Stimulated activated CD8-positive, alpha-beta memory T cell treated with anti-CD3 and anti-CD28 coated beads, Interleukin-4, amount 100 ng/mL, for 4 hours (primary cell): ENCODE measurements at places on chromosomes 5 and 9.

GRCh38 chr5:56825222-56825824, 10.0 kb downstream of the MAP3K1 start:
- no peak for DNase-seq

- DNase-seq, result no peak
These were observed 320.1 kb downstream of the AGTPBP1 start for GRCh38 chr9:85421641-85422040.

DNA sequence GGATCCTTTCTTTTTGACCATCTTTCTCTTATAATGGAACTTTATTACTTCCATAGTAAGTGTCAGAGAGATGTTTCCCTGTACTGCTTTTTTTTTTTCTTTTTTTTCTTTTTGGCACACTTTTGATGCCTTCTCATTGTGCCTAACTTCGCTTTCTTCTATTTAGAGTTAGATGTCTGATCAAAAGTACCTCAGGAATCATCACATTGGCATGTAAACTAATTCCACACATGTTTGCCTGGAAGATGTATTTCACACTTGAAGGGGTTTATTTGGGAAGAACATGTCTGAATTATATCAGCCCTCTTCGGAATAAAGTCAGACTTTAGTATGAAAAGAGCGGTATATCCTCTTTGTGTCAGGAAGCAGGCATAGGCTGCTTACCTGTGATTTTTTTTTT, 35.1 kb downstream of the SMARCA2 start:
- DNase-seq, result no peak

GRCh38 chr5:124342986-124343385, 403.5 kb downstream of the ZNF608 start:
- DNase-seq, result no peak

DNA sequence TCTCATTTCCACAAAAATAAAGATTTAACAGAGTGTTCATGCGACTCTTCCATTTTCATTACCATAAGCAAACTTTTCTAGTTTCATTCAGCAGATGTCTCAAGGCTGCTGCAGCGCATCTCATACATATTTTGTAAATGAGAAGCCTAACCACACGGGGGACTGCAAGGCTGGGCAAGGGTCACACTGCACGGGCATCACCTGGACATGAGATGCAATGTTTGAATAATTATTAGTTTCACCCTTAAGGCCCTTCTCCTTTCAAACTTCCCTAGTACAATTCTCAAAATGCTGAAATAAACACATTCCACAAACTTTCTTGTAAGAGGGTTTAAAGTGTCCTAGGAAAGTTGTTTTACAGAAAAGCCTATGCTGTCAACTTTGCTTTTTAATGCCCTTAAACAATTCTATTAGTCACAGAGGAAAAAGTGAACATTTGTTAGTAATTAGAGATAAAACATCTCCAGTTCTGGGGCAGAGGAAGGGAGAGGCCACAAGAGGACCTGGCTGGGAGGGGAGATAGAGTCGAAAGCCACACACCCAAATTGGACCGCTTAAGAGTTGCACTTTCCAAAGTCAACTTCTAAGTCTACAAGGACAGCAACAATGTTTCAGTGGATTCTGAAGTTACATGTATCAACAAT, 1.3 kb downstream of the DENND1A start:
- DNase-seq, result no peak

GRCh38 chr5:761854-762710, 22.4 kb downstream of the ZDHHC11B start:
- DNase-seq, result no peak

- DNase-seq, result no peak
These were observed 56.2 kb downstream of the DENND4C start for GRCh38 chr9:19286634-19287188.

- no peak for DNase-seq
These were observed 102.3 kb downstream of the EPB41L4A start for GRCh38 chr5:112316731-112317130.

GRCh38 chr5:54177058-54177457, 133.3 kb downstream of the ARL15 start:
- DNase-seq, result no peak

GRCh38 chr9:33506626-33507370, 17.3 kb upstream of the ANKRD18B start:
- DNase-seq, result no peak

DNA sequence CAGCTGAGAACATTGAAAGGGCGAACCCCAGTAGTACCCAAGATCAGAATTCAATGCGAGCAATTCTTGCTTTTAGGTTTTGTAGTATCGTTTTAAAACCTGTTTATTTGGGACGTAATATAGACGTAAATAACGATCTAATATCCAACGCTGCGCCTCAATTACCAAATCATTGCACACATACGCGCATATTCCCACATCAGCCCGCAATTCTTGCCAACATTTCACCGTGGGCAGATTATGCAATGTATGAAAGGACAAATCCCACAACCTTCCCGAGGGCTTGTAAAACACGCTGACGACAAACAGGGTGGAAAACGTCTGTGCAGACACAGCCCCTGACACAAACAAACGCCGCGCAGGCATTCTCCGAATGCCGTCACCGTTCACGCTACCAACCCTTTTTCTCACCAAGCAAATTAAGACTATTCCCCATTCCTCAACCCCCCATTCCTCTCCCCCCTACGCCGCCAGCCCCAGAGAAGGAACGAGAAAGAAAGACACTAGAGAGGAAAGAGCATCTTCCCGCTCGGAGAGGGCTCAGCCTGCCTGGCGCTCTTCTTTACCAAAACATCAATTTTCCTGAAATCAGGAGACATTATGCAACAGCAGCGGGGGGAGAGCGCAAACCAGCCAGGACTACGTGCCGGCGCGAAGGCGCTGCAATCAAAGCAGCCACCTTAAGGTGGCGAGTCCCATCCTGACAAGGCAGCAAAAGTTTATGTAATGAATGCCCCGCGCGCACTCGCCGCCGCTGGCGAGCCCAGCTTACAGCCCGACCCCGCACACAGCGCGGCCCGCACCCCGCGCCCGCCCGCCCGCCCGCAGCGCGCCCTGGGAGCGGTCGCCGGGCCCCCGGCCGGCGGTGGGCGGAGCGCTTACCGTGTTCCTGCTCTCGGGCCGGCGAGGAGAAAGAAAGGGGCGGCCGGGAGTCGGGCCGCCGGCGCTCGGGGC, 597 bp downstream of the NFIL3 start:
- no peak for DNase-seq

GRCh38 chr5:72556351-72557166, 49.3 kb upstream of the ZNF366 start:
- no peak for DNase-seq

- no peak for DNase-seq
These were observed 241.9 kb downstream of the SAXO1 start for GRCh38 chr9:18791074-18791473.

GRCh38 chr5:35120715-35121114, 73.0 kb upstream of the AGXT2 start:
- DNase-seq, result no peak

- DNase-seq, result no peak
These were observed 71.6 kb upstream of the PCA3 start for GRCh38 chr9:76692458-76693129.

DNA sequence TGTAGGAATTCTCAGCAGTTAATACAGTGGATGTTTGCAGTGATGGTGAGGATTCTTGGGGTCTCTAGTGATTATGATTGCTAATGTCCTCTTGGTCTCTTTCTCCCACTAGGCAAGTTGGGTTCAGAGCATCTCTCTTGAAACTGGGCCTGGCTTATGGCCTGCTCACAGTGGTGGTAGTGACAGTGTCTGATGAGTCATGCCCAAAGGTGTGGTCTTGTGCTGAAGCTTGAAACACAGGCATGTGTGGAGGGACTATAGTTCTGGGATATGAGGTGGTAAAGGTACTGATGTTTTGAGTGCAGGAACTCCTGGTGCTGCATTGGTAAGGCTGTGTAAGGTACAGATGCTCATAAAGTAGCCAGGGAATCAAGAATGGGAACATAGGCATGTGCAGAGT, 231.1 kb downstream of the FAM170A start:
- no peak for DNase-seq

DNA sequence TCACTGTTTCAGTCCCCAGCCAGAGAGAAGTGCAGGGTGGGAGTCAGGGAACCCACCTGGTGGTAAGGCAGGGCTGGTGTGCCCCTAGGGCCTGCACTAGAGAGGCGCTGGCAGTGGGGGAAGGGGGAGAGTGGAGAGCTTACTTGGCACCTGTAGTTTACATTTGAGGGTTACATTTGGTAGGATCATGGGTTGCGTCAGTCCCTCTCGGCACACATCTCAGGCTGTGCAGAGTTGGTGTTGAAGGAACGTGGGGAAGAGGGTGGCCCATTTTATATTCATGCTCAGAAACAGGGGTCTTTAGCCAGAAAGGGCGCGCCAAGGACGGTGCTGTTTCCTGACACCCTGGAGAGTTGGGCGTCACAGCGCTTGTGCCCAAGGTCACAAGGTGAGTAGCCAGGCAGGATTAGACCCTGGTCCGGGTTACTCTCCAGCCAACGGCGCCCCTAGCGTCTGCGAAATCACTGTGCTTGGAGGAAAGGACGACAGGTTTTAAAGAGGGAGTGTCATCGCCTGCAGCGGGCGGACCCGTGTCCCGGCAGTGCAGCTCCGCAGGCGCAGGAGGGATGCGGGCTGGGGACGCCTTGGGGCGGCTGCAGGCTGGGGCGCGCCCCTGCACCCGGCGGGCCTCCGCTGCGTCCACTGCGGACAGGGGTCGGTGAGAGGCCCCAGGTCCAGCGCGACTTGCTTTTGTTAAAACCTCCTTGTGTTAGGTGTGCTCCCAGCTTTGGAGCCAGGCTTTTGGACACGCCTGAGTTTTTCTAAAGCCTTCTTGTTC, 272.6 kb downstream of the FANCC start:
- no peak for DNase-seq

DNA sequence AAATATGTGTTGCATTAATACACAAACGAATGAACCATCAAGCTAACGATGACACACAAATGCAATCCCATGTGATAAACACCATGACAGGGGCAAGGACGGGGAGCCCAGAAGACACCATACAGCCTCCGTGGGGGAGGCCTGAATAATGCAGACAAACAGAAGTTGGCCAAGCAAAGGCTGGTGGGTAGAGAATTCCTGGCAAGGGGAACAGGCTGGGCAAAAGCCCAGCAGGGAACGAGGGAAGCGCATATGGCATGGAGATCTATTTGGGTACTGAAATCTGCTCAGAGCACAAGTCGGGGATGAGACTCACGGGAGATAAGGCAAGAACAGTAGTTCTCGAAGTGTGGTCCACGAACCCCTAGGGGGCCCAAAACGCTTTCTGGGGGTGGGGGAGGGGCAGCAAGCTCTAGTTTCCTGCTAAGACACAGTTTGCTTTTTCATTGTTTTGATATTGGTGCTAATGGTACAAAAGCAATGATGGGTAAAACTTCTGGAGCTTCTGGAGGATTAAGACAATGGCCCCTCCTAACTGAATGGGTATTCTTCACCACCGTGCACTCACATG, 42.9 kb upstream of the FBXW11 start:
- no peak for DNase-seq

DNA sequence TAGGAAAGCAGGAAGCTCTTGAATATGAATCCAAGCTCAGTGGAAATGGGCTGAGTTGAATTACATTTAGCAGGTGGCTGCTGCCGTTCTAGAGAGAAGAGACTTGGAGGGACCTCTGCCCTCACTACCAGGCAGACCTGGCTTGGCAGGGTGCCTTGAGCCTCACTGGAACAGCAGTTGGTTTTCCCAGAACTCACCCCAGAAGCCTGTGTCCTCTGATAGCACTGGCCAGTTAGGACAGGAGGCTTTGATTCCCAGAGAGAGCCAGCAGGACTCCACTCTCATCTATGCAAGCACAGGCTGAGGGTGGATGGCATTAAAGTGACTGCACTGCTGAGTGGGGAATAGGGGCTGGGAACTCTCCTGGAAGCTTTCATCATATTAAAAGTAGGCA, 54.8 kb downstream of the PWWP2A start:
- no peak for DNase-seq

DNA sequence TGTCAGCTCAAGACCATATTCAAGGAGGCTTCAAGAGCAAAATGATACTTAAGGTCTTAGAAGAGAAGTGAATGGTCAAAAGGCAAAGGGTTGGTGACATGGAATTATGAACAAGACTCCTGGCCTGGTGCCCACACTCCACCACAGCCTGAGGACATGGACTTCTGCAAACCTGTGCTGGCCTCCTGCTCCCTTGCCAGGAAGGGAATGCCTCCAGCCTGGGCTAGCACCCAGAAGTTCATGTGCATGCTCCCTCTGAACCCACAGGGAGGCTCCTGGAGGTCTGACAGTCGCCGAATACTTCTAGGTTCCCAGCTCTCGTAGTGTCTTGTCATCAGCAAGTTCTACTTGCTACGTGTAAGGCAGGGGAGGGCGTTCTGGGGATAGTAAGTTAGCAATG, 156.7 kb downstream of the FSTL4 start:
- no peak for DNase-seq

GRCh38 chr9:14089051-14089803, 224.7 kb downstream of the NFIB start:
- DNase-seq, result no peak

- DNase-seq, result no peak
These were observed 1.0 kb upstream of the ACSL6 start for GRCh38 chr5:132012371-132013005.

DNA sequence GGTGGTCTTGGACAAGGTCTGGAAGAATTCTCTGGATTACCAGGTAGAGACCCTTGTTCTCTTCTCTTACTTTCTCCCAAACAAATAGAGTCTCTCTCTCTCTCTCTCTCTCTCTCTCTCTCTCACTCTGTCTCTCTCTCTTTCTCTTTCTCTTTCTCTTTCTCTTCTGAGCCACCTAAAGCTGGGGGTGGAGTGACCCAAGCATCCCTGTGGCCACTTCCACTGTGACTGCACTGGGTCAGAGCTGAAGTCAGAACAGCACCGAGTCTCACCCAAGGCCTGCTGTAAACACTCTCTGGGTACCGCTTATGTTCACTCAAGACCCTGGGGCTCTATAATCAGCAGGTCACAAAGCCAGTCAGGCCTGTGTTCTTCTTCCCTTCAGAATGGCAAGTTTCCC, 513.7 kb downstream of the EBF1 start:
- DNase-seq, result no peak

- DNase-seq, result no peak
These were observed 32.7 kb downstream of the ATG10 start for GRCh38 chr5:82004511-82004910.

DNA sequence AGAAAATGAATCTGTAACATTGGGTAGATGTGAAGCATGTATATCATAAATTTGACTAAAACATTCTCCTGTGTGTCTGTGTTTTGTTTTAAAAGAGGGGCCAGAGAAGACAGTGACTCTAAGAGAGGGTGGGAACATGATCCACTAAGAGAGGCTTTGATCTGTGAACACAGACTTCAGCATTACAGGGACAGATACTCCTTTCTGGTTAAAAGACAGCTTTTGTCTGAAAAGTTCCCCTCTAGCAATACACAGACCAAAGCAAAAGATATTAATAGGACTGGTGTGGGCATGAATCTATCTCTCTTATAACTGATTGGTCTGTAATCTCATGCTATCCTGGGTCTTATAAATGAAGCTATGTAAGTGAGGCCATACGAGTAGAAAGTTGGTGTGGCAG, 150.9 kb downstream of the NUDT12 start:
- DNase-seq, result no peak

GRCh38 chr5:175464074-175464941, 14.1 kb upstream of the SFXN1 start:
- peak; percentile 49 for DNase-seq

DNA sequence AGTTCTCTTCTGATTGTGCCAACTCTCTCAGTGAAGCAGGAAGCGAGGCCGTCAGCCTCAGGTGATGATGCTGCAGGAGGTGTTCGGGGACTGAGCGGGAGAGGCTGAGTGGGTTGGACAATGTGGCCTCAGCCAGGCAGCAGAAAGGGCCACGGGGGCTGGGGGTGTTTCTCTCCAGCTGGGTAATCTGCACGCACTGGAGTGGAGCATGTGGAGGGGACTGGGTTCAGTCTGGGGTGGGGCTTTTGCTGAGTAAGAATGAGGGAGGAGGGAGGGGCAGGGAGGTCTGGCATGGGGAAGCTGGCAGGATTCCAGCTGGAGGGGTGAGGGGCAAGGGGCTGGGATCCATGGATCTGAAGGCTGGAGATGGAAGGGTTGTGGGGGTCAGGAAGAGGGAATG, 60.8 kb upstream of the PHYKPL start:
- no peak for DNase-seq
